ENCODE measurements at places on chromosomes 3 and 15.

- H3K4me3 ChIP-seq, result no peak overlapping the region
- no peaks in the 10 kb centered on the region for H3K36me3 ChIP-seq
- H3K4me1 ChIP-seq, result no peaks in the 10 kb centered on the region
- no peaks in the 10 kb centered on the region for H3K27me3 ChIP-seq
Observed at GRCh38 chr3:6250167-6250566, 610.7 kb upstream of the GRM7 start.

- no peak overlapping the region for H3K27ac ChIP-seq
- no peak overlapping the region for H3K4me3 ChIP-seq
- H3K36me3 ChIP-seq, result no peaks in the 10 kb centered on the region
Observed at GRCh38 chr3:94305835-94306611, 243.2 kb downstream of the NSUN3 start.

GRCh38 chr15:88512601-88513000 is 33.9 kb downstream of the DET1 start:
- H3K4me3 ChIP-seq, result no peak overlapping the region
- no peaks in the 10 kb centered on the region for H3K27me3 ChIP-seq
- no peak for DNase-seq
- H3K27ac ChIP-seq, result no peak overlapping the region
- no peaks in the 10 kb centered on the region for H3K36me3 ChIP-seq

DNA sequence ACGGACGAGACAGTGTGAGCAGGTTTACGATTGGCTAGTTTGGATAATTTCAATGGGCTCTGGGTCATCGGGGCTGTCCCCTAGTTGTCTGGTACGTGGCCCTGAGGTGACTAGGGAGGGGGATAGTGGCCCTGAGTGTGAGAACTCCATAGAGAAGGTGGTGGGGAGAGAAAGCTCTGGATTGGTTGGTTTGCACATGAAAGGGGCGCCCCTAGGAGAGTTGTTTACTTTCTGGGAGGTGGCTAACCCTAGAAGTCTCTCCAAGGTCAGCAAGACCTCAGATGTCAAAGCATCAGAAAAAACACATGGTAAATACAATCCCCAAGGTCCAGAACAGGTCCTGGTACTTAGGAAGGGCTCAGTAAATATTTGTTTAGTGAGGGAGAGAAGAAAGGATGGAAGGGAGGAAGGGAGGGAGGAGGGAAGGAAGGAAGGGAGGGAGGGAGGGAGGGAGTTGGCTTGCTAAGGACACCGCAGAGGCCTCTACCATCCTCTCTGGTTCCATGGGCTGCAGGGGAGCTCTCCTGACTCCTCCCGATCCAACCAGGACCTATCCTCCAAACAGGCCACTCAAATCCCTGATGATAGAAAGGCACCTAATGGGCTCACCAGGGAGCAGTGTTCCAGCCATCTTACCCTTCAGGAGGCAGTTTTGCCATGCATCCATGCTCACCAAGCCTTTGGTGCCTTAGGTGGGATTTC is 3.0 kb upstream of the TRH start:
- peaks cover 3% of the 10 kb centered on the region for H3K4me1 ChIP-seq
- no peak overlapping the region for H3K4me3 ChIP-seq
- no peak for DNase-seq
- H3K36me3 ChIP-seq, result no peaks in the 10 kb centered on the region
- H3K27ac ChIP-seq, result no peak overlapping the region

- H3K36me3 ChIP-seq, result no peaks in the 10 kb centered on the region
- no peak overlapping the region for H3K4me3 ChIP-seq
- peaks cover 5% of the 10 kb centered on the region for H3K27me3 ChIP-seq
- DNase-seq, result no peak
Observed at GRCh38 chr3:8713901-8714759, 19.5 kb upstream of the CAV3 start.

- no peak for DNase-seq
- H3K4me1 ChIP-seq, result no peaks in the 10 kb centered on the region
- no peaks in the 10 kb centered on the region for H3K36me3 ChIP-seq
- no peak overlapping the region for H3K4me3 ChIP-seq
- no peak overlapping the region for H3K27ac ChIP-seq
Observed at GRCh38 chr3:25540273-25540672, 112.2 kb downstream of the RARB start.

GRCh38 chr3:161556533-161556932 is 59.9 kb downstream of the OTOL1 start:
- no peak overlapping the region for H3K4me3 ChIP-seq
- no peaks in the 10 kb centered on the region for H3K27me3 ChIP-seq
- H3K4me1 ChIP-seq, result no peaks in the 10 kb centered on the region
- no peaks in the 10 kb centered on the region for H3K36me3 ChIP-seq
- no peak for DNase-seq

DNA sequence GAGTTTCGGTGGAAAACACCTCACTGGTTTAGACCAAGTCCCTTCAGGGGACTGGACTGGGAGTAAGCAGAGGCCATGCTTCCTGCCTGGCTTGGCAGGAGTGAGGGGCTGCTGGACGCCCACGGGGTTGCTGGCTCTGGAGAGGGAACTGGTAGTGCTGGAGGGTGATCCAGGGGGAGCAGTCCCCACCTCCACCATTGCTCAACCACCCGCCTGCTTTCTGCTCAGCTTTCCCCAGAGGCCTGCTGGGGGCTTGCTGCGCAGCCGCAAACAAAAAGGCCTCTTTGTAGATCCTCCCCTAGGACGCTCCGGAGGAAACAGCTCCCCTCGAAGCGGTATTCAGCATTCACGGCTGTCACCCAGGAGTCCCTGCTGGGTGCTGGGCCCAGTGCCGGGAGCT is 33.5 kb downstream of the EBLN2 start:
- H3K4me3 ChIP-seq, result no peak overlapping the region
- no peaks in the 10 kb centered on the region for H3K36me3 ChIP-seq
- H3K27ac ChIP-seq, result no peak overlapping the region
- H3K4me1 ChIP-seq, result no peaks in the 10 kb centered on the region
- DNase-seq, result no peak

DNA sequence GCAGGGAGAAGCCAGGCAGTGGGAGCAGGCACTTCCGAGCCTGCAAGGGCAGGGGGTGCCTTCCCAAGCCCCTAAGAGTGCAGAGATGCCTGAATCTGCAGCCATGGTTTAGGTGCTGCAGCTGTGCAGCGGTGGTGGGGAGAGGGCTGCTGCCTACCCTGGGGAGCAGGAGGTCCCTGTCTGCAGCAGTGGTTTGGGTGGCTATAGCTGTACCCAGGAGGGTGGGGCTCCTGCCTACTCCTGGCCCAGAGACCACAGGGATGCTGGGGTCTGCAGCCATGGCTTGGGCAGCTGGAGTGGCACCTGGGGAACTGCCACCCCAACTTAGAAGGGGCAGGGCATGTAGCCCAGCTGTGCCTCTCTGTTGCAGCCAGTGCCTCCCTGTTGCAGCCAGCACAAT is 488.1 kb upstream of the THBS1 start:
- peaks cover 13% of the 10 kb centered on the region for H3K27me3 ChIP-seq
- H3K4me3 ChIP-seq, result no peak overlapping the region
- H3K36me3 ChIP-seq, result no peaks in the 10 kb centered on the region
- no peak overlapping the region for H3K27ac ChIP-seq
- no peaks in the 10 kb centered on the region for H3K4me1 ChIP-seq

- no peak for DNase-seq
- no peak overlapping the region for H3K4me3 ChIP-seq
- H3K4me1 ChIP-seq, result no peaks in the 10 kb centered on the region
- H3K27ac ChIP-seq, result no peak overlapping the region
- H3K27me3 ChIP-seq, result no peaks in the 10 kb centered on the region
Observed at GRCh38 chr15:42741710-42742109, 4.8 kb upstream of the CDAN1 start.

DNA sequence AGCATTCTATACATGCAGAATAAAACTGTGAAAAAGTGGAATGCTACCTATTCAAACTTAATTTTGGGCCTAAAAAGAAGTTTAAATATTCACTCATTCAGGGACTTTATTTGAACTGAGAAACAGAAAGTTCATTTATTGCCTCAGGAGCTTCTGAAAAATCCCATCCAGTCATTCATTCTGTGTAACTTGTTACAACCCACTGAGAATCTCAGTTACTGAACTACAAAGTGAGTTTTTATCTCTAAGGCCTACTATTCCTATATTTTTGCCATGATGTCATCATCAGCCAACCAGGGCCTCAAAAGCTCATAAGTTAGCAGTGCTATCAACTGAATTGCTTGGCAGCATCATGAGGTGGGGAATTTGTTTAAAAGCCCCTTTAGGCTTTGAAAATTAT is 98.0 kb upstream of the BOC start:
- DNase-seq, result no peak
- no peak overlapping the region for H3K4me3 ChIP-seq
- H3K4me1 ChIP-seq, result peaks cover 8% of the 10 kb centered on the region
- H3K36me3 ChIP-seq, result no peaks in the 10 kb centered on the region
- H3K27ac ChIP-seq, result no peak overlapping the region

DNA sequence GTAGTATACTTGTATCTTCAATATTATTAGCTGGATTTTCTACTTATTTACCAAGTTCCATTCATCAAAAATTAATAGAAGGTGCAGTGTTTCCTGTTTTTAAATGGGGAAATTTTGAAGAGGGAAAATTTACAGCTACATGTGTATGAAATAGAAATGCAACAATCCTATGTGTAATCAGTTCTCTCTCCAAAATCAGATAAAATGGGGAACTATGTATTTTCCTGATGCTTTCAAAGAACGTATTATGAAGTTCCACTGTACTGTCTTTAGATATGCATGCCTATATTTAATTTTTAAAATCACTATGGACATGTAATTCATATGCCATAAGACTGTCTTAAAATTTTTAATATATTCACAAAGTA is 43.4 kb downstream of the DCUN1D1 start:
- no peak overlapping the region for H3K27ac ChIP-seq
- no peaks in the 10 kb centered on the region for H3K27me3 ChIP-seq
- peaks cover 8% of the 10 kb centered on the region for H3K4me1 ChIP-seq
- DNase-seq, result no peak
- no peak overlapping the region for H3K4me3 ChIP-seq

DNA sequence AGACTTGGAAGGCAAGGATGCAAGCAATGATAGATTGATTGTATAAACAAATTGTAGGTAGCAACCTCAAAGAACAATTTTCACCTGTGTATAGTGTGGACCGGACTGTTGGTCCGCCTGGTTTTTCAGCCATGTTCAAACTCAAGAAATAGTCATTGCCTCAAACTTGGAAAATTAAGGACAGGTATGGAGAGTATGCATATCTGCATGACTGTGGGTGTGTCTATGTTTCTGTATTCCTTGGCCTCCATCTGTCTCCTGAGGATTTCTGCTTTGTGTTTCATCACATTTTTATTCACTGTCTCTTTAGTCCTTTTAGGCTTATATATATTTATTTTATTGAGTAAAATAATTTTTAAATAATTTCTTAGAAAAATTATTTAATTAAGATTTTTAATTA is 53.9 kb upstream of the RASA2 start:
- H3K4me1 ChIP-seq, result peaks cover 23% of the 10 kb centered on the region
- no peak overlapping the region for H3K4me3 ChIP-seq
- no peaks in the 10 kb centered on the region for H3K27me3 ChIP-seq
- no peak for DNase-seq

GRCh38 chr15:51837792-51838251 is 8.4 kb downstream of the TMOD3 start:
- H3K4me3 ChIP-seq, result peak overlapping the region; percentile 22
- DNase-seq, result no peak
- H3K27me3 ChIP-seq, result no peaks in the 10 kb centered on the region
- peak overlapping the region; percentile 73 for H3K27ac ChIP-seq
- peaks cover 4% of the 10 kb centered on the region for H3K36me3 ChIP-seq
